AG10803 (cell line): ENCODE measurements at places on chromosomes 1 and 21.

- DNase-seq, result no peak
These were observed 28.6 kb upstream of the ZNF697 start for GRCh38 chr1:119676571-119677206.

DNA sequence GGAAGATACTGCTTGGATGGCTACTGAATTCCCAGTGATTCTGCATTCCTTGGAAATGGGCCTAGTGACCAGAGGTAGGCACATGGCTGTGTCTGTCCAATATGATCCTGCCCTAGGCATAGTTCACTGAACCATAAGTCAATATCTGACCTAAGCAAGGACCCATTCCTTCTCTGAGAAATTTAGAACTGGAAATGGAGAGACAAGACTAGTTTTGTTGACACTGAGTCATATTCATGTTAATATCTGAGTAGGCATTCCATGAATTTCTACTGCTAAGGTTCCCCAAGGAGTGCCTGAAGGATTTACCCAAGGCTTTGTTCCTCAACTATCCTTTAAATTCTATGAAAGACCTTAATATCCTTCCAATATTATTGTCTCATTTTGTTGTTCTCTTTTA is 329.8 kb upstream of the BEND5 start:
- peak; percentile 36 for DNase-seq

- DNase-seq, result no peak
These were observed 1.3 kb downstream of the TAF5L start for GRCh38 chr1:229624521-229625070.

- no peak for DNase-seq
These were observed 1.5 kb downstream of the PROX1 start for GRCh38 chr1:213989002-213989855.

DNA sequence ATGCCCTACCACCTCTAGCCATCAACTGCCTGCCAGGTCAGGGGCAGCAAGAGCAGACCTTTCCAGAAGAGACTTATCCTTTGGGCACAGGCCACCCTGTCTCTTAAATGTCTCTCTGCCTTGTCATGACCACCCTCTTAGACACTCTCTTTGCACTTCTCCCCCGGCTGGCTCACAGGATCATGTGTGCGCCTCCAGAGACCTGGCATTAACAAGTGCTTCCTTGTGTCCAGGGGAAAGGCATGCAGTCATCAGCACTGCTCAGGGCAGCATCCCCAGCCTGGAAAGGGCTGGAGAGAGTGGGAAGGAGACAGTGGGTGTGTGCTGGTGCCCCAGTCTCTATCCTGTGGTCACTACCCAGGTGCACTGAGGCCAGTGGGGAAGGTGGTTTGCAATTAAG is 85.2 kb upstream of the TLR5 start:
- no peak for DNase-seq

DNA sequence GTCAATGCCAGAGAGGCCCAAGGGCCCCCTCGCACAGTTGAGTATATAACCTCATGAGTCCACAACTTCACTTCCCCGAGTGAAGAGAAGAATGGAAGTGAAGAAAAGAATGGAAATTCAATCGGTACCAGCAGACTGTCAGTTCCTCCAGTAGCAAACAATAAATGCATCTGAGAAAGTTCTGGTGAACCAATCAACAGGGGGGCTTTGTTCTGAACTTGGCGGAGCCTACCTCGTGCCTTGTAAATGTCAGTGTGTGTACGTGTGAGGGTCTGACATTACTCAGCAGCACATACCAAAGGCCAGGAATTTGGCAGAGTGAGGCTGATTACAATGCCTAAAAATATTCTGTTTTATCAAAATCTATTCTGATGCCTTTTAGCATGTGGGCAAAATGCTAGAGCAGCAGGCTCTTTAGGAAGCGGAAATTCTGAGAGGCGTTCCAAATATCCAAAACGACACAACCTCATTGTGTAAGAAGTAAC is 238.5 kb downstream of the LTN1 start:
- DNase-seq, result peak; percentile 67
